ENCODE measurements at places on chromosomes 12 and 14.

GRCh38 chr14:99515301-99516155 is 34.3 kb downstream of the CCNK start:
- peak; percentile 76 for DNase-seq

GRCh38 chr14:35134329-35135123 is 12.2 kb downstream of the PRORP start:
- no peak for DNase-seq

- DNase-seq: no peak
Observed at GRCh38 chr14:91893669-91894068, 26.3 kb upstream of the TC2N start.

DNA sequence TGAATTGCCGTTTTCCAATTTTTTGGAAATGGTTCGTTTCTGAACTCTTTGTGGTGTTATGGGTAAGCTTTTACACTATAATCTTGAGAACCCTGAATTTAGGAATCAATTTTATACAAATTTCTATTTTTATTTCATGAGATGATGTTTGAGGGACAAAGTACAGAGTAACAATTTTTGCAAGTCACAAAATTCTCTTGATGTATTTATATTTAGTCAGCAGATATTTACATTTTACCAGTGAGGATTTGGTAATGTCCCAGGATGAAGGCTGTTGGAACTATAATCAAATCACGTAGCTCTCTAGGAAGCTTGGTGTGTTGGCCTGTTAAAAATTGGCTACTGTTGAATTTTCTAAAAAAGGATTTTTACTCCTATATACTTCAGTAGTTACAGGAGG is 24.2 kb downstream of the GPATCH2L start:
- no peak for DNase-seq

DNA sequence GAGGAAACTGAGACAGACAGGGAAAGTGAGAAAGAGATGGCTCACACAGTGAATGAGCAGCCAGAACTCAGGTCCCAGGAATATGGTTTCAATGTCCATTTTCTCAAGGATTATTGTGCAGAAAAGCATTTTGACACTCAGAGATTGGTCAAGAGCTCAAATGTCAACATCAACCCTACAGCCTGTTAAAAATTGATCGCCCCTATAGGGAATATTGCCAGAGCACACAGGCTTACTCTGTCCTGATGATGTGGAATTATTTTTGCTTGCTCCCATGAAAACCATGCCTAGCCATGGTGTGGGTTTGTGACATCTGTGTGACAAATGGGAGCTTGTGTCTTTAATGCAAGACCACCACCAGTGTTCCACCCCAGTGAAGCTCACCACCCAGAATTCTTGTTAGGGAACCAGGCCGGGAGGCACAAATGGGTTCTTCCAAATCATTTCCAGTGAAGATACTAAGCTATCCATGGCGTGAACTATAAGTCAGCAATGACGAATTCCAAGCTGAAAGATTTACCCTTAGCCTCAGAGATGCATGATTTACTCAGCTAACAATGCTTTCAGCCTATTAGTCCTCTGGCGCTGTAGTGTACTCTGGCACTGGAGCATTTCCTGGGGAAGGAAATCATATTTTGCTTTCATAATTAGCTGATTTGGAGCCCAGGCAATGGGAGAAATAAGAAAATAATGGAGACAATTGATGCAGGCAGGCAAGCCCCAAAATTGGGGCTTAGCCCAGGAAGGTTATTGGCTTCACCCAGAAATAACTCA is 1188.2 kb upstream of the TMEM132C start:
- DNase-seq: no peak

GRCh38 chr14:104329793-104330192 is 191.4 kb downstream of the KIF26A start:
- no peak for DNase-seq

DNA sequence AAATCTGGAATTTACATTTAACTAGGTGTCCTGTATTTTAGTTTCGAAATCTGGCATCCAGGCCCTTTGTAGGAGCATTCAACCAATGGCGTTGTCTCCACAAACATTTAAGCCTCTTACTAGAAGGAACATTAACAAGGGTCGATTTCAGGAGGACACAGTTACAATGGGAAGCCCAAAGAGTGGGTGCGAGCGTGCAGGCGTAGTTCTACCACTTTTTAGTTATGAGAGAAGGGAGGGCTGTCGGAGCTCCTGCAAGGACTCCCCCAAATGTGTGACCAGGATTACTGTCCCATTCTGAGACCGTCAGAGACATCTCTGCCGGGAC is 365 bp upstream of the ABHD4 start:
- DNase-seq: no peak

DNA sequence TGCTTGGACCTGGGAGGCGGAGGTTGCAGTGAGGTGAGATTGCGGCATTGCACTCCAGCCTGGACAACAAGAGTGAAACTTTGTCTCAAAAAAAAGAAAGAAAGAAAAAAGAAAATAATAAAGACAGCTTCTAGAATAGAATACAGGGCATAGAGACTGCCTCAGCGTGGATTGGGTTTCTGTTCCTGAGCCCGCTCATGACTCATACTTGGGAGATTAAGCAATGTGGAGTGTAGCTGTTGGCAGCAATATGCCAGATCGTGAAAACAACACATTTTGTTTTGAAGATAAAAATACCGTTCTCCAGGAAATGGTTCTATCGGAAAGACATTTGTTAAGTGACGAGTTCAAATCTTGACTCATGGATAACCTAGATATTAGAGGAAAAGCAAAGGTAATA is 67.2 kb downstream of the GLT1D1 start:
- DNase-seq: peak; percentile 61

DNA sequence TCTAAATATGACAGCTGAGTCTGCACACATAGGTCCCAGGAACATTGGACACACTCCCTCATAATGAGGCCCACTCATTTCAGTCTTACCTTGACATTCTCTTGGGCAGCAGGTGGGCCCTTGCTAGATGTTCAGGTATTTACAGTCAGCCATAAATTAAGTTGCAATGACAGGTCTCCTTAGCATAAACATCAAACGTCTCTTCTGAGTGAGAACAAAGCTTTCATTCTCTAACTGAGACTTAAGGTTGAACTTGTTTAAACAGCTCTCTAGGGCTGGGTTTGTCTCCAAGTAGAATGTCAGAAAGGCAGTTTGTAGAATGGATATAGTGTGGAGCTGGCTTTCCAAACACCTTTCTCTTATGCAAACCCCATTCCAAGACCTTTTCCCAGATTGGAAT is 10.3 kb downstream of the ACVR1B start:
- DNase-seq: no peak

GRCh38 chr12:69045430-69045829 is 112.5 kb upstream of the CPM start:
- DNase-seq: no peak

GRCh38 chr12:98754095-98754494 is 109.0 kb downstream of the APAF1 start:
- no peak for DNase-seq

DNA sequence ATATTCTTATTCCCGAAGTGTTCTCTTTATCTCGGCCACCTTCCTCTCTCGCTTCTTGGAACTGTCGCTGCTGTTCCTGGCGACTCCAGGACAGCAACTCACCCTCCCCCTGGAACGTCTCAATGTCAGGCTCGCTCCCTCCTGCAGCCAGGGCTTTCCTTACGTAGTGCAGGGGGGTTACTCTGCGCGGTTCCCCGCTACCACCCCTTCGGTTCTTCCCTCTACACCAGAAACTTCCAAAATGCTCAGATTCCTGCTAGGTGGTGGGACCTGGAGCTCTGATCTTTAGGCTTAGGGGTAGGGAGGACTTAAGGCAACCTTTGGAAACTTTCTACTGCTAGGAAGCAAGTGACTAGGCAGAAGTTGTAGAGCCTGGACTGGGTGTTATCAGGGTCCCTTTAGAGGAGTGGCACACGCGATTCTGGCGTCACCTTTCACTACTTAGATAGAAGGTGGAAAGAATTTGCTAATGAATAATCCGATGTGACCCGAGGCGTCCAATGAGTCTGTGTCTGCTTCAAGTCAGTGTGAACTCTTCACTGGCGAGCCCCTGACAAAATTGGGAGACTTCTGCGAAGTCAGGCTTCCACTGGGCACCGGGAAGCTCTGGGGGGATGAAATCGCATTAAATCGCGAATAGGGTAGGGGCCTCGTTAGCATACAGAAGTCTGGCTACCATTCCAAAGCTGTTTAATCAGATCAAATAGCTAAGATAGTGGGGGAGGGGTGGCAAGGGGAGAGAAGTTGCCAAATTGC is 900 bp upstream of the DPF3 start:
- no peak for DNase-seq

DNA sequence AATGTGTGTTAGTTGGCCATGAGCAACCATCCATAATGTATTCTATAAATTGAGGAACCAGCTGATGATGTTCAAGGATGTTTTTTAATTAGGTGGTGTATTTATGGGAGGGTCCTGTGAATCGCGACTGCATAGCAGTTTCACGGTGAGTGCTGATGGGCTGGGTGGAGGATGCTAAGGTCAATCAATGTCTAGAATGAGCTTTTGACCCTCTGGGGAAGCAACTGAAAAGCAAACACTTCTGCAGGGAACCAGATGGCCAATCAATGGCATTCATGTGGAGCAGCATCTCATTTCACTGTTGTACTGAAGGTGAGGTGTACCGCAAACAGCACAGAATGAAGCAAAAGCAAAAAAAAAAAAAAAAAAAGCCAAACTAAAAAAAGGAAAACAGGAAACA is 676.1 kb upstream of the TMEM132C start:
- DNase-seq: no peak

DNA sequence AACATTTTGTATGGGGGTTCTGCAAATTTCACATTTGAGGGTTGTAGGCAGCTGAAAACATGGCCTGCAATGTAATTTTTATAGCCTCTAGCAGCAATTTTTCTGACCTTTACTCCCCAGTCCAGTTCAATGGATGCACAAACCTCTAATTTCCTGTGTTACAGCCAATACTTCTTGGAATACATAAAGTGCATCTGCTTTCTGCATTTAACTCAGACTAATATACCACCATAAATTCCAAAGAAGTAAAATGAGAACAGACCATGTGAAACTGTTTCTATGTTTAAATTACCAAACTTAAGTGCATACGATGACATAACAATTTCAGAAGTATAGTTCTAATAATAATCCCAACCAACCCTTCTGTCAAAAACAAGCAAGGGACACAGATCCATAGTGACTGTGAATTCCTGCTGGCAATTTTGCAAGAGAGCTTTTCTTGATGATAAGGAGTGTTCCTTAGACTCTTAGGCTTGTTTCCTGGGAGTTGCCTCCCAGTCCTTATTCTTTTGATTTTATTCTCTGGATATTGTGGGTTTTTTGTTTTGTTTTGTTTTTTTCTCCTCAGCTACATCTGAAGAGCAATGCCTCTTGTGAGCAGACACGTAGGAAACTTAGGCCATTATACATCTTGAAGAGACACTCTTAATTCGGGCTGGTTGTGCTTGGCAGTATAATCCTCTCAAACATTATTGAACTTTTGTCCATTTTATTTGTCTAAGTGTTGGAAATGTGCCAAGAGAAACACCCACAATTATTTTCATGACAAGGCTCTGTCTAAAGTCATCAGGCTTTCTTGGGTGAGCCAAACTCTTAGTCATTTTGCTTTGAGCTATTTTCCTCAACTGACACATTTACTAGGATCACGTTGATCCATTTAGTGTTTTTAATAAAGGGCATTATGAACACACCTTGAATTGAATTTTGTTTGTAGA is 51.3 kb upstream of the RERGL start:
- no peak for DNase-seq

- no peak for DNase-seq
Observed at GRCh38 chr12:100101000-100101399, 41.7 kb downstream of the BLTP3B start.

GRCh38 chr12:125151284-125151683 is 86.0 kb downstream of the AACS start:
- DNase-seq: no peak

DNA sequence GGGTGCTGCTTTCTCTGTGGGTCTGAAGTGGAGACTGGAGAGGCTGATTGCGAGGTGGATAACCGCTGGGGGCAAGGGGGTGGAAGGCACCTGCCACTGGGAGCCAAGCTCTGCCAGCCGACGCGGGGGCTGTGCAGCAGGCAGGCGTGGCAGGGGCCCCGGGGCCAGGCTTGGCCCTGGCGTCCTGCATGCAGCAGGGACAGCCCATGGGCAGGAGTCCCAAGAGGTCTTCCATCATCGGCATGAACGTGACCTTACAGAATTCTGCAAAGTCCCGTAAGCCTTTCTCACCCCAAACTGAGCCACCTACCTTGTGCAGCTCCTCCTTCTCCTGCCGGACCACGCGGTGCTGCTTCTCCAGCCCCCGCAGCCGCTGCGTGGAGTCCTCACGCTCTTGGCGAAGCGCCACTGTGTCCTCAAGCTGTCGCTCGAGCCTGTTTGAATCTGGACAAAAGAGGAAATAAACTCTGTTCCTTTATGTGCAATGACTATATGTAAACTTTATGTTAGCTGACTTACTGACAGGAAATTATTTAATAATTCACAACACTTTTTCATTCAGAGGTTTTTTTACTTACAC is 51.3 kb downstream of the AMN start:
- DNase-seq: no peak

DNA sequence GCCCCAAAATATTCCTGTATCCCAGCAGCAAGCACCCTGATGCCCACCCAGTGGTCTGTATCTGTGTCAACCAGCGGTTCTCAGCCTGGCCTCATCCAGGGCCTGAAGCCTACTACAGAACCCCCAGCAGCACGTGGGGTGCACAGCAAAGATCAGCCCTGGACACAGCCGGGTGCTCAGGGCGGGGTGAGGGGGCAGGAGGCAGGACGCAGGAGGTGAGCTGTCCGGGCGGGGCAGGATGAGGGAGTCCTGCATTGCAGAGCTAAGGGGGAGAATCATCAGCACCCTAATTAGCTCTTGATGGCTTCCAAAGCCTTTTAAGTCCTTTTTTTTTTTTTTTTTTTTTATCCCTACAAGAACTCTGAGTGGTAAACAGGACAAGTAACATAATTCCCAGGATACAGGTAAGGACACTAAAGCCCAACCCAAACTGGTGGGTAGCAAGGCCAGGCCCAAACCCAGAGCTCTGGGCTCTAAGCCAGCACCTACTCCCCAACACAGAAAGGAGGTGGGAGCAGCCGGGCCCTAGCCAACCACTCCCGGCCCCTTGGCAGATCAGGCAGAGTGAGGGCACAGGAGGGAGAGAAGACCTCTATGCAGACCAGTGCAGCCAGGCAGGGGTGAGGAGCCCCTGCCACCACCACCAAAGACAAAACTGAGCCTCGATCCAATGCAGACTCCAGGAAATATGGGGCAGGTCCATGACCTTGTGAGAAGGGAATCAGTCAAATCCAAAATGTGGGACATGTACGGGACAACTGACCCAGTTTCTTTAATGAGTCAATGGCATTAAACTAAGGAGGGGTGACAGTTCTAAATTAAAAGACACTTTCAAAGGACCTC is 32.3 kb upstream of the EIF5 start:
- no peak for DNase-seq

GRCh38 chr12:28378736-28379135 is 188.5 kb downstream of the CCDC91 start:
- DNase-seq: no peak

Data from upper lobe of left lung (tissue), 6 donors.